ENCODE measurements at places on chromosomes 16 and 17.
A peak's percentile ranks its signal among the peaks of the same experiment; 100 is the strongest.

- DNase-seq: no peak
Observed at GRCh38 chr17:12665263-12666210, at the start of gene MYOCD. Gene MYOCD (plus strand): TSS chr17:12665890. CDS start chr17:12666189, 299 bp downstream.

DNA sequence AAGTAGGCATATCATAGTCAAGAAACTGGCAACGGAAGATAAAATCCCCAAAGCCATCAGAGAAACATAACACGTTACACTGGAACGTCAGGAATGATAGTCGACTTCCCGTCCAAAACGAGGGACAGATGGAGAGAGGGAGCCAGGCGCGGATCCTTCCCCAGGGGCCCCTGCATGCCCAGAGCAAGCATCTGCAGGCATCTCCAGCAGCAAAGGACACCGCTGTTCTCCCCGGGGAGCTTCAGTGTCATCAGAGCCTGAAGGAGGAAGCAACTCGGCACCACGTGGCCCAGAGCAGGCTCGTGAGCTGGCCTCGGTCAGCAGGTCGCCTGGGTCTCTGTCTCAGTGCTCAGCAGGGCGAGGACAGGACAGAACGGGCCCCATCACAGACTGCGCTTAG, 50.1 kb downstream of the LMF1 start:
- no peak for DNase-seq

DNA sequence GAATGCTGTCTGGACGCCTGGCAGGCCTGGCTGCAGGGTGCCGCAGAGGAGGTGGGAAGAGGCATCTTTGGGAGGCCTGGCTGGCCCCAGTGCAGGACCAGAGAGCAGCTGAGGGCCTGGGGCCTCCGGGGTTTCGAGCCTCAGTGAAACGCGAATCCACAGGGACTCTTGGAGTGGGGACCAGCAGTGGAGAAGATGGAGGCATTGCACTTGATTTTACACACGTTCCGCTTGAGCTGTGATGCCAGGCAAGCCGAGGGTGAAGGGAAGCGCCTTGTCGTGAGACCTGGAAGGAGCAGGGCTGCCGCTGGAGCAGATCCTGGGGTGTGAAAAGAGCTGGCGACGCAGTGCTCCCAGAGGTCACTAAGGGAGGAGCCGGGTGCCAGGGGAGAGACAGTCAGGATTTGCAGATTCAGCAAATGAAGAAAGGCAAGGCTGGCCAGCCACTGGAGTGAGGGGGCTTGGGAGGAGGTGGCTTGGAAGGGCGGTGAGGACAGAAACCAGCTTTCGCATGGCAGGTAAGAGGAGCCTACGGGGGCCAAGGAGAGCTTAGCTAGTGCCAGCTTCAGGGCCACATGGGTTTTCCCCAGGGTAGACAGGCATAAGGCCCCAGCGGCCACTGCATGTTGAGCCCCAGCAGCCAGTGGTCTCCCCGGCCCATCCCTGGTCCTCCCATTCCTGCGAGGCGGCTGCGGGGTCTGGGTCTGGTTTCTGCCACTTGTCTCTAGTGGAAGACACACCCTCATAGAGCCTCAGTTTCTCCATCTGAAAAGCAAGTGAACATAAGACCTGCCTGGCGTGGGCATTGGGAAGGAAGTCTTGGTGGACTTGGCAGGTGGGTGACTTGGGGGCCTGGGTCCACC, 175.2 kb upstream of the CHMP6 start:
- peak; percentile 3 for DNase-seq

DNA sequence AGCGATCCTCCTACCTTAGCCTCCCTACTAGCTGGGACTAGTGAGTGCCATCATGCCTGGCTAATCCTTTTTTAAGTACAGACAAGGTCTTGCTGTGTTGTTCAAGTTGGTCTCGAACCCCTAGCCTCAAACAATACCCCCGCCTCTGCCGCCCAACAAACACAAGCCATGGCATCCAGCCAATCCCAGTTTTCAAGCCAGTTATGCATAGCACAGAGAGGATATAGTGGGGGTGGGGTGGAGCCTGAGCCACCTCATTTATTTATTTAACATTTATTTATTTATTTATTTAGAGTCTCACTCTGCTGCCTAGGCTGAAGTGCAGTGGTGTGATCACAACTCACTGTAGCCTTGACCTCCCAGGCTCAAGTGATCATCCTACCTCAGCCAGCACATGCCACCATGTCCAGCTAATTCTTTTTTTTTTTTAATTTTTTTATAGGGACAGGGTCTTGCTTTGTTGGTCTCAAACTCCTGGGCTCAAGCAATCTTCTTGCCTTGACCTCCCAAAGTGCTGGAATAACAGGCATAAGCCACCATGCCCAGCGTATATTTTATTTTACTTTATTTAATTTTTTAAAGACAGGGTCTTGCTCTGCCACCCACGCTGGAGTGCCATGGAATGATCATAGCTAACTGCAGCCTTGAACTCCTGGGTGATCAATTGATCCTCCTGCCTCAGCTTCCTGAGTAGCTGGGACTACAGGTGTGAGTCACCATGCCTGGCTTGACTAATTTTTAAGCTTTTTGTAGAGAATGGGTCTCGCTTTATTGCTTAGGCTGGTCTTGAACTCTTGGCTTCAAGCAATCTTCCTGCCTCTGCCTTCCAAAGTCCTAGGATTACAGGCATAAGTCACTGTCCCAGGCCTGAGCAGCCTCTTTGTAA, 26.2 kb upstream of the KLHL11 start:
- no peak for DNase-seq

DNA sequence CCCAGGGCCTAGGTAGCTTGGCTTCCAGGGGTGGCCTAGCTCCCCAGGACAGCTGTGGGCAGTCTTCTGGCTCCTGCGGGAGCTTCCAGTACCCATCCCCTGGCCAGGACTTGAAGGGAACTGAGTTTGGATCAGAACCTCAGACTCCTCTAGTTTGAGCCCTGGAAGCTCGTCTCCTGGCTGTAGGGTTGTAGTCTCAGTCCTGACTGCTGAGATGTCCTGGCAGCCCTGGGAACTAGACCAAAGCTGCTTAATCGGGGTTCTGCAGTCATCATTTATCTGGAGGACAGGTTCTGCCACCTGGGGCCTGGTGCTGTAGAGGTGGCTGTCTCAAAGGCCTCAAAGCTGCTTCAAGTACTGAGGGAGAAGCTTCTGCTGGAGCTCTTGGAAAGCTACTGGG, 163.7 kb downstream of the WSCD1 start:
- DNase-seq: no peak

DNA sequence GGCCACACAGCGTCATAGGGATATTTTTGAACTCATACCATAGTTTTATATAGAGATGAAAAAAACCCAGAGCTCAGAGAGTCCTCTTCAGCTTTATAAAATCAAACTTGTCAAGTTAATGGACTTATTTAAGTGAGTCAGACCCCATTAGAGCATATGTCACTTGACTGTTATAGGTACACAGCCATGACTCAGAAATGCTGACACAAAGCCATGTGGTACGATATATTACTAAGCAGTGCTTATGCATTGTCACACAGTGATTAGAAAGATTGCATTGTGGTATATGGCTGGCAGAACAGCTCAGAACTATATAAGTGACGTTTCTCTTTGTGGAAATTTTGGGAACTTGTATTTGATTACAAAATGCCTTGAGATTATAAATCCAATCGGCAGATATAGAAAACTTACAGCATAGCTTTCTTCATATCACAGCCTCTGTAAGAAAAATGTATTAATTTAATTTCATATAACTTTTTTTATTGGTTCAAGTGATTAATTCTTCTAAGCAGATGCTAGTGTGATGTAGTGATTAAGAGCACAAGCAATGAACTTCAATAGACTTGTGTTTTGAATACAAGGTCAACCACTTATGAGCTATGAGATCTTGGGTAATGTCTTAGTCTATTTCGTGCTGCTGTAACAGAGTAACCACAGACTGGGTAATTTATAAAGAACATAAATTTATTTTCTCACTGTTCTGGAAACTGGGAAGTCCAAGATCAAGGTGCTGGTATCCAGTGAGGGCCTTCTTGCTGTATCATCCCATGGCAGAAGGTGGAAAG, 25.8 kb upstream of the GINS3 start:
- no peak for DNase-seq

- DNase-seq: peak; percentile 54
Observed at GRCh38 chr17:66165537-66166123, 26.3 kb downstream of the CEP112 start.

- DNase-seq: no peak
Observed at GRCh38 chr17:21214777-21215541, 998 bp upstream of the TMEM11 start.

DNA sequence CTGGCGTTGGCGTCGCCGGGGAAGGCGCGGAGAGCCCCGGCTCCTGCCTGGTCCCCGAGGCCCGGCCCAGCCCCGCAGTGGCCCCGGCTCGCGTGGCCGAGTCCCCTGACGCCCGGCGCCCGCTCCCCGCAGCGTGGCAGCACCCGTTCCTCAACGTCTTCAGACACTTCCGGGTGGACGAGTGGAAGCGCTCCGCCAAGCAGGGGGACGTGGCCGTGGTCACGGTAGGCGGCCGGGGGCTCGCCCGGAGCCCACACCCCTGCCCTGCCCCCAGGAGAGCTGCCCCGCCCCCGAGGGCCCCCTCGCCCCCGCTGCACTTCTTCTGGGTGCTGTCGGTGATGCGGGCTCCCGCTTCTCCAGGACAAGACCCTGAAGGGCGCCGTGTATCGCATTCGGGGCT, 466 bp downstream of the WDR90 start:
- no peak for DNase-seq

All from naive thymus-derived CD4-positive, alpha-beta T cell (primary cell).